T-helper 17 cell (primary cell): ENCODE measurements at places on chromosomes 2 and 18. TPM values are rescaled to one million over a fixed set of nuclear protein-coding genes. Genes with fewer than 3 reads are reported as not detected.

COPS7B gene
- 46.4 TPM for total RNA-seq

GRCh38 chr2:128375454-128375853 lies 56.8 kb upstream of the HS6ST1 start:
- no peak overlapping the region for H3K27ac ChIP-seq
- no peak for DNase-seq
- H3K27me3 ChIP-seq = peaks cover 7% of the 10 kb centered on the region
- no peaks in the 10 kb centered on the region for H3K36me3 ChIP-seq
- H3K4me1 ChIP-seq = peaks cover 4% of the 10 kb centered on the region
- H3K4me3 ChIP-seq = no peak overlapping the region

- no peak overlapping the region for H3K27ac ChIP-seq
- H3K36me3 ChIP-seq = no peaks in the 10 kb centered on the region
- H3K4me1 ChIP-seq = no peaks in the 10 kb centered on the region
- DNase-seq = no peak
- peaks cover 5% of the 10 kb centered on the region for H3K27me3 ChIP-seq
Observed at GRCh38 chr2:65937379-65938160, 497.4 kb upstream of the MEIS1 start.

DNA sequence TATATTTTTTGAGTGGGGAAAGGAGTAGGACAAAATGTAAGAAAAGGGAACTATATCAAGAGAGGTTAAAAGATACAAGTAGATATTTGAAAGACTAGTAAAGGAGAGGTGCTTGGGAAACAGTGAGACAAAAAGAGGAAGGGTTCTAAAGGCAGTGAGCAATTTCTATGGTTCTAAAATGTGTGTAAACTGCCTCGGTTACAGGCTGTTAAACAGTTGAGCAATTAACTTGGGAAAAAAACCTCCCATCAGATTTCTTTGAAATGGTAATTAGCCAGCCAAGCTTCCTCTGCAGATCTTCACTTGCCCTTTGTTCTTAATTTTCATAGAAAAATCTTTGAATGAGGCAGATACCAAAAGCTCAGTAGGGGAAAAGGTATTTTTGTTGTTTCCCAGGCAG lies 238.7 kb upstream of the KCNH7 start:
- DNase-seq = no peak
- no peak overlapping the region for H3K27ac ChIP-seq
- H3K36me3 ChIP-seq = no peaks in the 10 kb centered on the region
- H3K4me3 ChIP-seq = no peak overlapping the region
- H3K4me1 ChIP-seq = no peaks in the 10 kb centered on the region

DNA sequence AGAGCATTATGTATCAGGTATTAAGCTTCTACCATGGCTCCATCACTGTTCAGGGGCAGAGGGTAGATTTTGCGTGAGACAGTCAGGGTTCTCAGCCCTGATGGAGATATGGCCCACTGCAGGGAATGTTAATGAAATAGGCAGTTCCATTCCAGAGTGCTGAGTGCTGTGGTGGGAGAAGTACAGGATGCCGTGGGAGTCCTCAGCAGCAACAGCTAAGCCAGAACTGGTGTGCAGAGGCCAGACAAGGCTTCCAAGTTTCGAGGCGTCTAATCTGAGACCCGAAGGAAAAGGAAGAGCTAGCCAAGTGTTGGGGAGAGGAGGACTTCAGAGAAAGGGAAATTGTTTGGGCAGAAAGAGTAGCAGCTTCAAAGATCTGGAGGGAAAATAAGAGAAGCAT lies 30.2 kb upstream of the MAPRE2 start:
- peaks cover 3% of the 10 kb centered on the region for H3K36me3 ChIP-seq
- H3K4me1 ChIP-seq = no peaks in the 10 kb centered on the region
- no peak for DNase-seq
- no peak overlapping the region for H3K27ac ChIP-seq

DNA sequence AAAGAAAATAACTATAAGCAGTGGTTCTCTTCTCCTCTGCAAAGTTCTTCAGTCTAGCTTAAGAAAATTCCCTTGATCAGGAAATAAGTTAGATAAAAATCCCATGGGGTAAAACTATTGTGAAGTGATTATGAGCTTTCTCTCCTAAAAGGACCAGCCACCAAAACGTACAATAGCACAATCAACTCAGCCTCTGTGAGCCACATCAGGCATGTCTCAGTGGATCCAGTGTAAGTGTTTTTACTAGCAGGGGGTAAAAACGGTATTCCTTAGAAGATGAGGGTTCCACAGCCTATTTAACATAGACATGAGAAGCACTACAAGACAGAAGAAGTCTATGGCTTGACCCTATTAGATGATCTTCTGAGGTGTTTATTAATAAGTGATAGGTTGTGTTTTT lies 503.2 kb downstream of the PIK3C3 start:
- H3K4me1 ChIP-seq = no peaks in the 10 kb centered on the region
- H3K27me3 ChIP-seq = no peaks in the 10 kb centered on the region
- H3K4me3 ChIP-seq = no peak overlapping the region
- H3K27ac ChIP-seq = no peak overlapping the region

GRCh38 chr2:129891341-129892320 lies 87.8 kb upstream of the RAB6C start:
- no peak overlapping the region for H3K4me3 ChIP-seq
- H3K27ac ChIP-seq = no peak overlapping the region
- peaks cover 8% of the 10 kb centered on the region for H3K4me1 ChIP-seq
- DNase-seq = no peak

KIF1A gene
- 0.18 TPM for total RNA-seq

GRCh38 chr2:115939902-115940301 lies 1497.5 kb downstream of the DPP10 start:
- no peak for DNase-seq
- H3K4me1 ChIP-seq = no peaks in the 10 kb centered on the region
- H3K27ac ChIP-seq = no peak overlapping the region

DNA sequence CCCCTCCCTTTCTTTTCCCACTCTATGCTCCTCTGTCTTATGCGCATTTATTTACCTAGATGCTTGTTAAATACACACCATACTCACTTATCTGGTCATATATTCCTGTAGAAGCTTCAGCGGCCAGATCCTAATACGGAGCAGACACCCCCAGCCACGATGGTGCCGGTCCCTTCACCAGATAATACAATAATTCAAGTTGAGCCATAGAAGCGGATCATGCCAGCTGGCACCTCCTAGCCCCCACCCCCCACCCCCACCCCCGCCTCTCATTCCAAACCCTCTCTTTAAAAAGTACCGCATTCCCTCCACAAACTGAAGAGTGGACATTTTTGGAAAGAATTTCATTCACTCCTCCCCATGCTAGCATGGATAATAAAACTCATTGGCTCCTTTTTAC lies 95.2 kb downstream of the BIN1 start:
- peaks cover 74% of the 10 kb centered on the region for H3K27me3 ChIP-seq
- H3K27ac ChIP-seq = no peak overlapping the region
- DNase-seq = no peak
- H3K4me3 ChIP-seq = no peak overlapping the region
- peaks cover 5% of the 10 kb centered on the region for H3K36me3 ChIP-seq

PREPL gene
- total RNA-seq = 23.4 TPM

CDK15 gene
- not detected for total RNA-seq

- H3K4me1 ChIP-seq = peaks cover 28% of the 10 kb centered on the region
- peak overlapping the region; percentile 47 for H3K4me3 ChIP-seq
- H3K36me3 ChIP-seq = no peaks in the 10 kb centered on the region
- DNase-seq = no peak
Observed at GRCh38 chr2:63880625-63881024, 38.9 kb downstream of the UGP2 start.

GRCh38 chr2:120132691-120133090 lies 90.5 kb downstream of the TMEM185B start:
- no peak for DNase-seq
- H3K27me3 ChIP-seq = no peaks in the 10 kb centered on the region
- H3K4me1 ChIP-seq = no peaks in the 10 kb centered on the region
- H3K4me3 ChIP-seq = no peak overlapping the region

- H3K27ac ChIP-seq = no peak overlapping the region
- H3K27me3 ChIP-seq = no peaks in the 10 kb centered on the region
- DNase-seq = no peak
- H3K36me3 ChIP-seq = peaks cover 5% of the 10 kb centered on the region
- peaks cover 13% of the 10 kb centered on the region for H3K4me1 ChIP-seq
Observed at GRCh38 chr2:65317841-65318240, 90.2 kb downstream of the ACTR2 start.
